ENCODE measurements at places on chromosomes 13 and 19.

- no peak for DNase-seq
Observed at GRCh38 chr13:47036294-47037008, 139.6 kb upstream of the HTR2A start.

- DNase-seq: no peak
Observed at GRCh38 chr13:50320271-50320862, 305.1 kb downstream of the KCNRG start.

GRCh38 chr19:7494416-7495098 lies 5.7 kb upstream of the PEX11G start:
- no peak for DNase-seq

DNA sequence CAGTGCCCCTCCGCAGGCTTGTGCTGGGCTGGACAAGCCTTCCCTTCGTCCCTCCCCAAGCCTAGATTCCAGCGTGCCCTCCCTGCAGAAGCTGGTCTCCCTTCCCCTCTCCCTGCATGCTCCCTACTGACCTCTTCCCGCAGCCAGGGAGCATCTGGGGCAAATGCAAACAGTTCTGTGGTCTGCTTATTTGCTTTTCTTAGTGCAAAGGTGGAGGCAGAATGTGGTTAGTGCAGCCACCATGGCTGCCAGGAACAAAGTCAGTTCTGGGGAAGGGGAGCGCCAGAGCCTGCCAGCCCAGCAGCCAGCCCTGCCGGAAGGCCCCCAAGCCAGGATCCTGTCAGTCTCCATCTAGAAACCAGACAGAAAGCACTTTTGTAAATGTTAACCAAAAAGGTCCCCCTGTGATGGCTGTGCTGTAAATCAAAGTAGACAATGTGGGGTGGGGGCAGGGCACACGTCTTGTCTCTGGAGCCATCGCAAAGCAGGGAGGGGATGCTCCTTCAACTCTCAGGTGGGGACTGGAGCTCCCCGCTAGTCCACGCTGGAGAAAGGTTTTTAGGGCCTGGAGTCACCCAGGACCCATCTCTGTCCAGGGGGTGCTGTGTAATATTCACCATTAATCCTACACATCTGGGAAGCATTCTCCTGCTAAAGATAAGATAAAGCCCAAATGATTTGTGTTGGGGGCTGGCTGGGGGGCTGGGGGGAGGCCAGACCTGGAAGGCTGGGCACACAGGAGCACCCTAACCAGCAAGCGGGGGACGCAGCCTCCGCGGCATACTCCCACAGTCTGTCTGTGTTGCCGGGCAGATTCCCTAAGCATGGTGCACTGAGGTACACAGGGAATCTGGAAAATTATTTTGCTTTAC lies 30.9 kb downstream of the SERP2 start:
- no peak for DNase-seq

DNA sequence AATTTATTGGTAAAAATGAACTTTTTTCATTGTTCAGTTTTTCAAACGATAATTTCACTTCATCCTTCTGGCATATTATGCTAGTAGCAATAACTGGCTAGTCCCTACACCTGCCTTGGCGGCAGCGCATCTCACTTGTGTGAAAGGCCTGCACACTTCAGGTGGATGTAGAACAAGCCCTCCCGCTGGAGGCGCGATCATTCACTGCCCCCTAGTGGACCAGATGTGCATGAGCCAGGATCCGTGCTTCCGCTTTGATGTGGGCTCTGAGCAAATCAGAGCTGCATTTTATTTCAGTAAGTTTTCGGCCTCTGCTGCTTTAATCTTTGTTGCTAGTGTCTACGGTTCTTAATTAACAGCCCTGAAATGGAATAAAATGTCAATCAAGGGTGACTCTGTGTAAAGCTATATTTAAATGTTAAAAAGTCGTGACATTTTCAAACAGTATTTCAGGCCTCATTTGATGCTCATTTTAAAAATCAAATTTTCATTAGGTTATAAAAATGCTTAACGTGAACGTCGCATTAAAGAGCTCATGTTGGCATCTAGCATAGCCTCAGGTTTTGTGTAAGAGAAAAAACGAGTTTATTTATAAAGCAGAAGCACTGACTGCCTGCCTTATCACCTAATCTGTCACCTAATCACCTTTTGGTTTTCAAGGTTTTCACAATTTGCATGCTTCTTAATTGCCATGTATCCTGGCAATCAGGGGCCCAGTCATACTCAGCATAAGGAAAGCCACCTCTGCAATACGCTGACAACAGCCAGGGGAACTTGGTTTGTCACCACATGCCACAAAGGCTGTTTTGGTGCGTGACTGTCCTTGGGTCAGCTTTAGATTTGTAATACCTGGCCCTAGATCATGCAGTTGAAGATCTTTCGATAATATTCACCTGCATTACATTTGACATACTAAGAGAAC lies 112.2 kb downstream of the TEX26 start:
- peak; percentile 78 for DNase-seq

DNA sequence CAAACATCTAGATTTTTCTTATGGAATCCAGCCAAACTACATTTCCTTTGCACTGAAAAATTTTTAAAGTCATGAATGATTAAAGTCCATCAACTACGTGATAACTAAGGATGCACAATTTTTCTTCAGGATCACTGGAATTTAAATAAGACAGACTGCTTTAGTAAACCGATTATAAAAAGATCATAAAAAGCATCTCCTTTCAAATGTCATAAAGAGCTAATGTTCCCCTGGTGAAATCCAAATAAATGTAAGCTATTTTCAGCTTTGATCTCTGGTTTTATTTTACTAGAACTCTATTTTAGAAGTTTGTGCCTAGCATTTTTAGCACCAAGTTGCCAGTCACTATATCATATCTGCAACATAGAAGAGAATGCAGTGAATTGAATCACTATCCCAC lies 460.8 kb downstream of the RFC3 start:
- no peak for DNase-seq

- peak; percentile 16 for DNase-seq
Observed at GRCh38 chr13:97018029-97018819, 23.9 kb upstream of the OXGR1 start.

DNA sequence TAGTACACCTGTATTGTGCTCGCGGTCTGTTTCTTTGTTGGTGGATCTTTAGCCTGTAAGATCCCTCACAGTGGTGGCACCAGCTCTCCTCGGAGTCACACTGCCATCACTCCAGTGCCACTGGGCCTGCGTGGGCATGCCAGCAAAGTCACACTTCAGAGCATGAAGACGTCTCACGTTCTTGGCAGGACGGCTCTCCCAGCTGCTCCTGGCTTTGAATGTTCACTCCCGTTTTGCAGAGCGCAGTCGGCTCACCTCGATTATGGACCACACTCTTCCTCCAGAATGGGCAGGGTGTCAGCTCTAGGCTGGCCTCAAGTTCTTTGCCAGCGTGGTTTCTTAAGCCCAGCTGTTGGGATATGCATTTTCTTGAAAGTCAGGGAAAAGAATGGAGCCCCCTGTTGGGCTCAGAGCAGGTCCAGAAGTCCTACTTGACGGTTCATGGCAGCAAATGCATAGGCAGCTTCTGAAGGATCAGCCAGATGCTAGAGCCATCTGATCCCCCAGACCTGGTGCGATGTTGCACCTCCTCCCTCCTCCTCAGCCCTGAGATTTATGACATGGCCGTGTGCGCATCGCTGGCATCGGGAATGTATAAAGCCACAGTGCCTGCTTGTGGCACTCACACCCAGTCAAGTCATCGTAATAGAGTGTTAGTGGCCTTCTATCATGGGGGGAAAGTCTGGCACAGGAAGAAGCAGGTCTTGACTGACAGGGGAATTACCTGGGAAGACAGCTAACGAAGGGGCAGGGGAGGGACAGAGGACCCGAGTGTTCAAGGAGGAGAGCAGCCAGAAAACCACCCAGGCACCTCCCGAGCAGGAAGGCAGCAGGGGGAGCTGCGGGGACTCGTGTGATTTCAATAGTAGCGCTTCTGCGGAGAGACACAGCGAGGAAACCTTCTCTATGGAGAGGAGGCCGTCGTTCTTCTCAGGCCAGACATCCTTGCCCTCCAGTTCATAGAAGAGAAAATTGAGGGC lies 40.2 kb upstream of the NPAS1 start:
- DNase-seq: no peak

DNA sequence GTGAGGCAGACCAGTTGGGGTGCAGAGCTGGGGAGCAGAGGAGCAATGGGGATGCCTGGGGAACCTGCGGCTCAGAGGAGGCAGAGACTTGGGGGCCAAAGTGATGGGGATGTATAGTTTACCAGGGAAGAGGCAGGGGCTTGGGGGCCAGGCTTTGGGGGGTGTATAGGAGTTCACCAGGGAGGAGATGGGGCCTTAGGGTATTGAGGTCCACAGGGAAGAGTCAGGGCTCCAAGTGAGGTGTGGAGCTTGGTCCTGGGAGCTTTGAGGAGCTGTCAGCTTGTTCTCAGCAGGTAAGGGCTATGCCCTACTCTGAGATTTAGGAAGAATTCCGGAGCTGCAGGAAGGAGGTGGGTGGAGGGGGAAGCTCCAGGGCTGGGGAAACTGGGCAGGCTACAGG lies 10.8 kb downstream of the TNFAIP8L1 start:
- DNase-seq: no peak

- DNase-seq: peak; percentile 79
Observed at GRCh38 chr19:35404879-35405622, 34.2 kb downstream of the GPR42 start.

DNA sequence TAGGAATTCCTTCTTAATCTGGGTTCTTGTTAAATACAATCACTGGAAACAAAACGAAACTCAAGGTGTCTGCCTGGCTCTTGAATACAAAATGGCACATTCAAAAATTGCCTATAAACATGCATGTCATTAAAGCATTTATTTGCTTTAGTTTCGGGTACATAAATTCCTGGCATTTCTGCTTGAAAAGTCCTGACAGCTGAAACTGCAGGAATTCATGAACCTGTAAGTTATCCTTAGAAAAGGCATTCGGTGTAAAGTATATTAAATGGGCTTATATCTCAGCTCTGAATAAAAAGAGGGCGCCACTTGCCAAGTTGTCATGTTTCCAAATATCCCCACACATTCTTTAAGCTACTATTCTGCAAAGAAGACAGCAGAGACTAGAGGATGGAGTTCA lies 32.9 kb downstream of the RXFP2 start:
- no peak for DNase-seq

GRCh38 chr13:75139291-75139690 lies 342.7 kb downstream of the TBC1D4 start:
- DNase-seq: no peak

- DNase-seq: no peak
Observed at GRCh38 chr13:75050419-75051046, 431.4 kb downstream of the TBC1D4 start.

DNA sequence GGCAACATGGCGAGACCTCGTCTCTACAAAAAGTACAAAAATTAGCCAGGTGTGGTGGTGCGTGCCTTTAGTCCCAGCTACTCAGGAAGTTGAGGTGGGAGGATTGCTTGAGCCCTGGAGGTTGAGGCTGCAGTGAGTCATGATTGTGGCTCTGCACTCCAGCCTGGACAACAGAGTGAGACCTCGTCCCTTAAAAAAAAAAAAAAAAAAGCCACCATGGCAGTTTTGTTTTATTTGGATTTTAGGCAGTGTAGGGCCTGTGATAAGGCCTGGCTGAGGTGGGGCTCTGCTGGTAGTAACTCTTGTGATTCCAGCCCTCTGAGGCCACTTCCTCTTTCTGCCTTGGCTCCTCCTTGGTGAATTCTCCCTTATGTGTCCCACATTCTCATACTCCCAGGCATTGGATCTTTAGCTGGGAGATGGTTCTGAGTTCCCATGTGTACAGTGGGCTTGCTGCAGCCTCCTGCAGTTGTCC lies 39.2 kb downstream of the GATAD2A start:
- no peak for DNase-seq

DNA sequence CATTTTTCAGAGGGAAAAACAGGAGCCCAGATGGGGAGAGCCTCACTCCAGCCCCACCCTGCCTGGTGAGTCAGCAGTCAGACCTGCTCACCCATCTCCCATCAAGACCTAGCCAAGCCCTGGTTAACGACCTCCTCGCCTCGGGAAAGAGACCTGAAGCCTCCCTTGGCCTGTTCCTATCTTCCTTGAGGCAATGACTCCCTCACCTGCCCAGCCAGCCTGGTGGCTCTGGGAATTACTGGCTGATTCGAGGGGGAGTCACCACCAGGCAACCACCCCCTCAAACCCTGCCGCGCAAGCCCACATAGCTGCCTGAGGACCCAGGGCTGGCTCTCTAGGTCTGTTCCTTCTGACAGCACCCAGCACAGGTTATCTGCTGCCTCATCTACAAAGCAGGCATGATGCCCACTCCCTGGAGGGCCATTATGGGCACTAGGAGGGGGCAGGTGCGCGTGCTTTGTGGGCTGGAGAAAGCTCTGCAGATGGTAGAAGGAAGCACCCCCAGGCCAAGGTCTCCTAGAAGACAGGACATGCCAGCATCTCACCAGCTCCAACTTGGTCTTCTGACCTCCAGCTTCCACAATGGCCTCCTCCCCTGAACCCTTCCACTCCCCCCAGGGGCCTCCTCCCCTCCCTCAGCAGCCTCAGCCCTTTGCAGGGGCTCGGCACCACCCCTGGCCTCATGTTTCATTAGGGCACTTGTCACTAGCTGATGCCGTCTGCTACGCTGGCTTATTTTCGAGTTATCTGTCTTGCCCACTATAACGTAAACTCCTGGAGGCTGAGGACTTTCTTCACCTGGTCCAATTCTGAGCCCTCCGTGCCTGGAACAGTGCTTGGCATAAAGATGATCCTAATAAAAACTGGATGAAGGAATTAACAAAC lies 10.4 kb downstream of the DEDD2 start:
- DNase-seq: no peak

DNA sequence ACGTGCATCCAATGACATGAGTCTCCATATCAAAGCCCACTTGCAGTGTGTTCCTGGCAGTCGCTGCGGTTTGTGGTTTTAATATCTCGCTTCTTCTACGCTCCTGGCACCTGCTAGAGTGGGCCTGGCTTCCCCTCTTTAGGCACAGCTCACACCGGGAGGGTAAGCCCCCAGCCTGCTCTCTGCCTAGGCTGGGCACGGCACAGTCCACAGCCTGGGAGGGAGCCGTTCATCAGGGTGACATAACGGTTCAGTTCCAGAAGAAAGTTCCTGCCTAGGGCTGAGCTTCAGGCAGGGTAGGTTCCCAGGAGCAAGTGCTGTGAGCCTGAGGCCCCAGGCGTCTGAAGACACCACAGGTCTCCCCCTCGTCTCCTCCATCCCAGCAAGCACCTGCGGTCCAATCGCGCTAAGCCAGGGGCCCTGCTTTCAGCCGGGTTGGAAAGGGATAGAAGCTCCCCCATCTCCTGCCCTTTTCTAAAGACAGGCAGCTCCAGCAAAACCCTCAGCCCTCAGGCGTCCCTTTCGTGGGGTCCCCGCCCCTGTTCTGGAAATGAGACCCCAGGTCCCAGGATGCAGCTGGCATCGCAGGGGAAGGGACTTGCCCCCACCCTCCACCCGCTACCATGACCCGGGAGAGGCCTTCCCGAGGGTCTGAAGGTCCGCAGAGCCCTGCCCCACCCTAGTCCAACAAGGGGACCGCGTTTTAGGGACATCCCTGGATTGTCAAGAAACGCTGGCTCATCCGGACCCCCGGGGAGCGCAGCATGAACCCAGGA lies 121.6 kb upstream of the ZNF507 start:
- DNase-seq: no peak

DNA sequence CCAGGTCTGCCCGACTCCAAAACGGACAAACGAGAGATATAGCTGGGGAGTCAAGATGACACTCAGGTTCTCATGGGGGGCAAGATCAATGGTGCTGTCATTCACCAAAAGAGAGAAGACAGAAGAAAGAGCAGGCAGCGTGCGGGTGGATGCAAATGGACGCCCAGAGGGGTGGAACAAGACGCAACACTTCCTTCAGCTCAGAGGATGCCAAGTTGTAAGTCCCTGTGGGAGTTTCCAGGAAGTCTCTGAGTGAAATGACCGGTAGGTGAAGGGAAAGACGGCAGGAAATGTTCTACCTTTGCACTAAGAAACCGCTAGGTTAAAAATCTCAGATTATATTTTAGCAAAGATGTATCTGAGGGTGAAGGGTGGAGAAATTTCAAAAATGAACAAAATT lies 26.5 kb downstream of the TUBGCP3 start:
- DNase-seq: no peak

GRCh38 chr19:8700956-8701355 lies 2.4 kb upstream of the ACTL9 start:
- no peak for DNase-seq
